Adrenal gland (tissue), 19 donors: ENCODE measurements at places on chromosomes 6 and 20. TPM values are rescaled to one million over a fixed set of nuclear protein-coding genes. Genes with fewer than 3 reads are reported as not detected.
A peak's percentile ranks its signal among the peaks of the same experiment; 100 is the strongest.

The MACROD2 gene
- 9.5 TPM for total RNA-seq

GRCh38 chr20:20498076-20498861 lies 130.4 kb downstream of the INSM1 start:
- no peaks in the 10 kb centered on the region for H3K4me1 ChIP-seq
- no peak overlapping the region for H3K4me3 ChIP-seq
- H3K27me3 ChIP-seq, result no peaks in the 10 kb centered on the region
- DNase-seq, result no peak
- no peak overlapping the region for H3K27ac ChIP-seq

GRCh38 chr6:4612636-4613171 lies 163.5 kb upstream of the CDYL start:
- no peaks in the 10 kb centered on the region for H3K27me3 ChIP-seq
- peaks cover 13% of the 10 kb centered on the region for H3K4me1 ChIP-seq
- peak; percentile 30 for DNase-seq

GRCh38 chr6:145743332-145743731 lies 8.0 kb upstream of the EPM2A start:
- H3K4me1 ChIP-seq, result no peaks in the 10 kb centered on the region
- H3K27me3 ChIP-seq, result no peaks in the 10 kb centered on the region
- no peak overlapping the region for H3K4me3 ChIP-seq
- H3K27ac ChIP-seq, result no peak overlapping the region
- no peaks in the 10 kb centered on the region for H3K36me3 ChIP-seq

DNA sequence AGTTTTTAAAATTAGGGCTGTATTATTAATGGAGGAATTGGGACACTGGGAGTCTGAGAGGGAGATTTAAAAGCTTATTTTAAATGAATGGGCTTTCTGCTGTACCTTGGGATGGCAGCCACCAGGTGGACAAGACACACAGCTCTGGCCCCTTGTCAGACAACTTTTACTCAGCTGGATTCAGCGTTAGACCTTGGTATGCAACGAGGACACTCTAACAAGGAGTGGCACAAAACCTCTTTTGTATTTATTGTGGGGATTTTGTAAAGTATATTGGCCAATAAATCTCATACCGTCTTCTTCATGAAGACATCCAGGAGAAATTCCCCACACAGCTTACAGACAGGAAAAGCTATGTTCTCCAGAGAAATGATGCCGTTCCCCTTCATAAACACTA lies 105.7 kb downstream of the LCA5 start:
- H3K27ac ChIP-seq, result no peak overlapping the region
- H3K4me1 ChIP-seq, result no peaks in the 10 kb centered on the region
- no peaks in the 10 kb centered on the region for H3K36me3 ChIP-seq

DNA sequence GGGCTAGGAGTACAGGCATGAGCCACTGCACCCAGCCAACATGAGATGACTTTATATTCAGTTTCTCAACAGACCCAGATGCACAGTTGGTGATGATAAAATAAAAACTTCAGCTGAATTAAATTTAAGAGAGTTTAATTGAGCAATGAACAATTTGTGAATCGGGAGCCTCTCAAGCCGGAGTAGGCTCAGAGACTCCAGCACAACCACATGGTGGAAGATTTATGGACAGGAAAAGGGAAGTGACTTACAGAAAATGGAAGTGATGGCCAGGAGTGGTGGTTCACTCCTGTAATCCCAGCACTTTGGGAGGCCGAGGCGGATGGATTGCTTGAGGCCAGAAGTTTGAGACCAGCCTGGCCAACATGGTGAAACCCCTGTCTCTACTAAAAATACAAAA lies 10.4 kb upstream of the BCAS4 start:
- H3K27ac ChIP-seq, result no peak overlapping the region
- DNase-seq, result no peak
- H3K4me1 ChIP-seq, result no peaks in the 10 kb centered on the region
- no peaks in the 10 kb centered on the region for H3K27me3 ChIP-seq

The ADAM33 gene
- 1.6 TPM for total RNA-seq
